Stimulated activated CD4-positive, alpha-beta T cell treated with anti-CD3 and anti-CD28 coated beads, Interleukin-12 subunit alpha, Interleukin-12 subunit beta, amount 100 ng/mL, for 48 hours (primary cell): ENCODE measurements at places on chromosomes 2 and 18.

DNA sequence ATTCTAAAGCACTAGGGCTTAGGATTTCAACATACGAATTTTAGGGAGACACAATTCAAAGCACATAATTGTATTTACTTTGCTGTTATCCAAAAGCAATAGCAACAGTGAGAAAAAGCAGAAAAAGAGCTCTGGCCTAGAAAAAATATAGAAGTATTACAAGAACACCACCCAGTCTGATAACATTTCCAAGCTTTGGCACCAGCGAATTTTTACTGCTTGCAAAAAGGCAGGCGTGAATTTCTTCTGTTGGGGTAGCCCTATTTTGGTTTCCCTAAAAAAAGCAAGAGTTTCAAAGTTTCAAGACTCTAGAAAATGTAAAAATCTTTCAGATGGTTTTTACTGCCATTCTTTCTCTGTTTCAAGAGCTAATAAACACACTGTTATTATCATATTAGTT lies 292.7 kb downstream of the DPP10 start:
- no peak for DNase-seq

DNA sequence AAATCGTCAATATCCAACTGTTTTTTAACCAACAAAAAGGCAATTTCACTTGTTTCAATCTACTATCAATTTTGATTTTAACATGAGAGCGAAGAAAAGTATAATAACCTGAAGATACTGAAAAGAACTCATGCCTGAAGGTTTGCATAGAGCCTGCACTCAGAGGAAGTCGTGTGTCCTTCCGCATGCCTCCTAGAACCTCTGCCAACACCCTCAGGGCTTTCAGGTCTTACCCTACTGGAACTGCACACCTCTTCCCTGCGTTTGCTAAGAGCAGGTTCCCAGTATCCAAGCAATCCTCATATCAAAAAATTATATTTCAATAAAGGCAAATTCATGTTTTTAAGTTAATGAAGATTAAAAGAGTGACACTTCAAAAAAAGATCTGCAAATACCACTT lies 74.7 kb downstream of the PIAS2 start:
- DNase-seq, result no peak

DNA sequence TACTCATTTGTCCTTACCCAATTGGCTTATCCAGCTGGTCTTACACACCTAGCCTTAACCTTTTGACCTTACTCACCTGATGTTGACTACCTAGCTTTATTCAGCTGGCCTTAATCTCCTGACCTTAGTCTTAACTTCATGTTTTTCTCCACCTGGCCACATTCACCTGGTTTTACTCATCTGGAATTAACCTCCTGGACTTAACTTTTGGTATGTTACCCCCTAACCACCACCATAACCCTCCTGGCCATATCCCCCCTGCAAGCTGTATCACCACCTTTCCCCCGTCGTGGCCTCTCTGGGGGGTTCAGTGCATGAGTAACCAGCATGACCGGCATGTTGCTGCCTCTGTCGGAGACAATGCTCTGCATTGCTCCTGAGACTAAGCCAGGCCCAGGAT lies 45.7 kb downstream of the CHRNA1 start:
- no peak for DNase-seq

GRCh38 chr2:48508461-48509124 lies 21.4 kb upstream of the STON1 start:
- no peak for DNase-seq

DNA sequence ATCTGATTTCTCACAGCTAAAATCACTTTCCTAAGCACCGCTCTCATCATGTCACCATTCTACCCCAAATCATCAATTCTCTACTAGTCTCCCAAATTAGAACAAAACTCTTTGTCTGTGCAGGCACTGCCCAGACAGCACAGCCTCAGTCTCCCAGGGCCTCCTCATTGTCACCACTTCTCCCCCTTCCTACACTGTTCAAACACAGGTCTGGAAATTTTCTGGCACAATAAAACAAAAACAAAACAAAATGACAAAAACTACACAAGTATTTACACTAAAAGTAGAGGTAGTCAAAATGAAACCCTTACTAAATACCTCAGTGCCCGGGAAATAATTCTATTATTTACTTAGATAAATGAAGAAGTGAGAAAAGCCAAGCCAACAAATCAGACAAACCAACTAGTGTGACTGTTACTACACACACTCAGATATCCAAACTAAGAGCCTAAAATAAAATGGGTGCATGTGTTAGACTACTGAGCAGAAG lies 156.2 kb upstream of the DNMT3A start:
- no peak for DNase-seq

GRCh38 chr2:133789743-133790142 lies 221.5 kb upstream of the NCKAP5 start:
- no peak for DNase-seq

GRCh38 chr2:13413989-13414388 lies 697.3 kb downstream of the TRIB2 start:
- DNase-seq, result no peak

GRCh38 chr2:27323596-27324285 lies 844 bp upstream of the MPV17 start:
- DNase-seq, result no peak

DNA sequence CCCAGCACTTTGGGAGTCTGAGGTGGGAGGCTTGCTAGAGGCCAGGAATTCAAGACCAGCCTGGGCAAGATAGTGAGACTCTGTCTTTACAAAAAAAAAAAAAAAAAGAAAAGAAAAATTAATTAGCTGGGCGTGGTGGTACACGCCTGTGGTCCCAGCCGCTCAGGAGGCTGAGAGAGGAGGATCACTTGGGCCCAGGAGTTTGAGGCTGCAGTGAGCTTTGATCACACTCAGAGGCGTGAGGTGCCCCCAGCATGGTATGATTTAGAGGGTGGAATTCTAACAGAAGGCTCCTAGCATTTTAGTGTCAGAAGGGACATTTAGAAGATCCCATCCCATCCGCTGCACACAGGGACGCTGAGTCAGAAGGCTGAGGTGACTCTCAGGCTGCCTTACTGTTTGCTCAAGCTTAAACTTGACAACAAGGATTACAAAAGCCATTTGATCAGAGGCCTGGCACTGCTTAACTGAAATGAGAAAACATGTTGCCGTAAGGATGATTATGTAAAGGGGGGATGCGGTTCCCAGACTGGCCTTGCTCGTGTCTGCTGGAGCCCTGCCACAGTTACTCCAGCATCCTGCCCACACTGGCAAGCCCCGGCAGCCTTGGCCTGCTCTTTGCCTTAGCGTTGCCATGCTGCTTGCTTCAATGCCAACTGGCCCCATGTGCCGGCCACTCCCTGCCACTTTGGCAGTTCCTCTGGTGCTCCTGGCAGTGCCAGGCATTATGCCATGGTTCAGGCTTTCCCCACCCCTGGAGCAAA lies 45.6 kb upstream of the SLC1A4 start:
- no peak for DNase-seq

DNA sequence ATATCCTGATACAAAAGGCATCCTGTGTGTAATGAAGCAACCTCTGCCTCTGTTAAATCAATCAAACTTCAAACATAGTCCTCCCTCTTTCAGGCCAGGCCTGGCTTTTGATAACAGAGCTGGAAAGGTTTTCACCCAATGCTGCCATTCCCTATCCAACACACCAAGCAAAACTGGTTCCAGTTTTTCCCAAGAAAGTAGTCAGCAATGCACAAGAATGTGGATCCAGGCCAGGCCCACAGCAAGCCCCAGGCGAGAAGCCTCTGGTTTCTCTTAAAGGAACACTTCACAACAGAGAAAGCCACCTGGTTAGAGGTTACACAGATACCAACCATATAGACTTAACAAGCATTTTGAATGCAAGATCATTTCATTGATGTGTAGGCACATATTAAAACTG lies 49.2 kb upstream of the CCDC150 start:
- no peak for DNase-seq

GRCh38 chr2:217521820-217522219 lies 481.0 kb downstream of the TNS1 start:
- no peak for DNase-seq

DNA sequence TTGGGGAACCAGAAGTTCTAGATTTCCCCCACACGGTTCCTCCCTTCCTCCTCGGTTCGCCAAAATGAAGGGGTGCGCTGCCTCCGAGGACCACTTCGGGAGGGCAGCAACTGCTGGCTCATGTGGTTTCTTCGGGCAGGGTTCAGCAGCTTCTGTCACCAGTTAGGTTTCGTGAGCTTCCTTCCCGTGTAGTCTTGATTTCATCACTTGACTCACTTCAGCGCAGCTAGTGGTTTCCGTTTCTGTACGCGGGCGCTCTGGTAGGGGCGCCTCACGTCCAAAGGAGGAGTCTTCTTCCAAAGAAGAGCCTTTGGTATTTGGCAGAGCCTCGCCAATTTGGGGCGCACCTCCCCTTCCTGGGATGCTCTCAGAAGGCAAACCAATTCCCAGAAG lies 485 bp upstream of the GALNT3 start:
- DNase-seq, result peak; percentile 47

DNA sequence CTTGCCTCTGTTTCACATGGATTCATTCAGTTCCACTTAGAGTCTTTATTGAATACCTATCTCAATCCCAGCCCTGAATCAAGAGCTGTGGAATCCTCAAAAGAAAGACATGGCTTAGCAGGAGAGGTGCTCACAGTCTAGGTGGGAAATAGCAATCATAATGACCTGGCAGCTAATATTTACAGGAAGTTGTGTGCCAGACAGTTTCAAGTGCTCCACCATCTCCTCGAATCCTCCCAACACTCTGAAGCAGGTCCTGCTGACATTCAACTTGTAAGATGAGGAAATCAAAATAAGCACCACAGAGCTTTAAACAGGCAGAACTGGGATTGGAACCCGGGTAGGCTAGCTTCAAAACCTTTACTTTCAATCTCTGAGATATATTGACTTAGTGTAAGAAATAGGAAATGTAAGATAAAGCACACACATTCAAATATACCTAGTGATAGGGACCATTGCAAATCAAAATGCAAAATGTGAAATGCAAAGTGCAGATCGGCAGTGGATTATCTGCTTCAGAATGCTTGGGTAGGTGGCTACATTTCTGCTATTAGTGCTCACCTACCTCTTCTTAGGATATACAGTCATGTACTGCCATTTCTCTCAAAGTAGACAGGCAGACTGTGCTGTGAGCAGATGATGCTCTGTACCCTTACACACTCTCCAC lies 182.0 kb downstream of the PRKCE start:
- no peak for DNase-seq

DNA sequence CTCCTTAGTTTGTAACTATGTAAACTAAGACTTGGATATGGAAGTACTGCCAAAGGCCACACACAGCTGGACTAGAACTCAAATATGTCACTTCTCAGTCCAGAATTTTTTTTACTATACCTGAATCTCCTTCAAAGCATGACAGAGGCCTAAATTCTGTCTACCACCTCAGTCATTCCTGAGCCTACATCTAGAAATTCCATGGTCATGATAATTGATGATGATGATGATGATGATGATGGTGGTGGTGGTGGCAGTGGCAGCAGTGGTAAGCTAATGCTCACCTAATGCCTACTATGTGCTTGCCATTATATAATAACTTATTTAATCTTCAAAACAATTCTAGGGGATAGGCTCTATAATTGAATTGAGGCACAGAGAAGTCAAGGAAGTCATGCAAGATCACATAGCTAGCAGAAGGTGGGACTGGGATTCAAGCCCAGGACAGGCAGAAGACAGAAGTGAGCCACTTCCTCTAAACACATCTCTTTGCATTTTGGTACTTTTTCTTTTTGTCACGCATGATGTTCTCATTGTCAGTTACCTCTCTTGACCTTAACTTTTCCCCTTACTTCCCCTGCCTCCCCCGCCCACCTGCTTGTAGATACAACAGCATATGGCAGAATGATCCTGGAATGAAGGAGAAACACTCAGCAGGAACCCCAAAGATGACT lies 539.3 kb downstream of the TNS1 start:
- no peak for DNase-seq

DNA sequence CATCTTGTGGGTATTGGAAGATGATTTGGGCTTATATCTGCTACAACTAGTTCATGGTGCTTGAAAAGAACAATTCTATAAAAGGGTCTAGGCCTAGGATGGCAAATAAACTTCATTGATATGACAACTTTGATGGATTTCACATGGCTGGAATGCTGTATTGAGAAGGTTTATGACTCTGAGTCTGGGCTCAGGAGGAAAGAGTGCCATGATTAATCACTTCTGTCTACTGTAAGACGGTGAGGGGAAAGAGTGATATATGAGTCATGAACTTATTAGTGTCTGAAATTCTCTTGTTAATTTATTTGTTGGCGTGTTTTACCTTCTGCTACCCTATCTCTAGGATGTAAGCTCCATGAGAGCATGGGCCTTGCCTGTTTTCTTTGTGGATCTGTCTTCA lies 17.0 kb upstream of the ADCYAP1 start:
- DNase-seq, result no peak

DNA sequence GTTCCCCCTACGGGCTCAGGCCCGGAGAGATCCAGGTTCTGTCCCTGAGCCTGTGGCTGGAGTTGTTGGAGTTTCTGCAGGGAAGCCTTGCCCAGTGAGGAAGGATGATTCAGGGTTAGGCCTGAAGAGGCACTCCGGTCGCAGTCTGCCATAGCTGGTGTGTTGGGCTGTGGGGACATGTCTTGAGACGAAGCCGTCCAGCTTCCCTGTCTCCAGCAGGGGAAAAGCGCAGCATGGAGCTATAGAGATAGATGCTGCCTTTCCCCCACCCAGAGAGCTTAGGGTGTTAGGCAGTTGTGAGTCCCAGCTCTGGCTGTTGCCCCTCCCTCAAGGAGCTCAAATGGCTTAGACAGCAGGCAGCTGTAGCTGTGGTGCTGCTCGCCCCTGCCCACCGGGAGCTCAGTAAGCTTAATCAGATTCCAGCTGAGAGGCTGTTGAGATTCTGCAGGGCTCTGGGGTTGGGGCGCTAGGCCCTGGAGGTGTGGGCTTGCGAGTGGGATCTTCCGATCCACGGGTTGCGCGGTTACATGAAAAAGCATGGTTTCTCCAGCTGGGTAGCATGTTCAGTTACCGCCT lies 103.9 kb downstream of the PMAIP1 start:
- DNase-seq, result no peak

- no peak for DNase-seq
Observed at GRCh38 chr2:105437708-105438103, 38.9 kb upstream of the FHL2 start.

- DNase-seq, result no peak
Observed at GRCh38 chr2:172232708-172233396, 130.2 kb upstream of the DLX2 start.

DNA sequence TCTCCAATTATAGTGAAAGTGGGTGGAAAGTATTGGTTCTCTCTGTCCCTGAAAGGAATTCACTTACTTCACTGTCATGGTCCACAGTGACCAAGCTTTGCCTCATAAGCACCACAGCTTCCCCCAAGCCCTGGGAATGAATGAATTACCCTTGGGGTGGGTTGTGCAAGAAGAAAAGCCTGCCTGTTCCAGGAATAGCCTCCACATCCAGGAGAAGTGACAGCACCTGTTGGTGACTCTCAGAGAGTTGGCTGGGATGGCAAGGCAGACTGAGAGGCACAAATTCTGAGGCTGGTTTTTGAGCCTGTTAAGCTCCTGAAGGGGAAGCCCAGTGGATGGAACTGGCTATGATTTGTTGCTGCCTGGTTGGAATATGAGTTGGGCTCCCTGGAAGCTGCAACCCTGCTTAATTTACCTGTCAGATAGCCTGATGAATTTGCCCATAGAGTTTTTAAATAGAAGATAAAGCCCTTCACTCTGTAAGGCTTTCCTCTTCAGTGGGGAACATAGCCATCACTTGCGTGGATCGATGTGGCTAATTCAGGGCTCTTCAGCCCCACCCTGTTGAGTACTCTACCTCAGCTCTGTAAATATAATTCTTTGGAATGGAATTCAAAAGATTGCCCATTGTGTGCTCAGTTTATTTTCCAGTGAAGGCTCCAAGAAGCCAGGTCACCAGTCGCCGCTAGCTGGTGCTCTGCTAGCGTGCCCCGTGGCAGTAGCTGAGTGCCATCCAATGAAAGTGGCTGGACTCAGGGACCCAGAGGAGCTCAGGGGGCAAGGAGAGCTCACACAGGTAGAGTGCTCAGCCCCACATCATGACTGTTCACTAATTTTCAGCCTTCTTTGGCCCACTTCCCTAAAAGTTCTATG lies 479.3 kb downstream of the IRS1 start:
- no peak for DNase-seq
